G401 (cell line): ENCODE measurements at places on chromosomes 1 and 21. TPM values are rescaled to one million over a fixed set of nuclear protein-coding genes. Genes with fewer than 3 reads are reported as not detected.

The MTMR11 gene
- 7.8 and 8.4 TPM in 2 replicates for total RNA-seq

GRCh38 chr21:31898933-31899630 is 26.3 kb downstream of the HUNK start:
- no peak for DNase-seq

GRCh38 chr1:225595974-225596551 is 56.9 kb downstream of the ENAH start:
- DNase-seq: no peak

The KRTAP12-2 gene
- total RNA-seq: not detected in 2 replicates

The S100B gene
- total RNA-seq: not detected in 2 replicates

DNA sequence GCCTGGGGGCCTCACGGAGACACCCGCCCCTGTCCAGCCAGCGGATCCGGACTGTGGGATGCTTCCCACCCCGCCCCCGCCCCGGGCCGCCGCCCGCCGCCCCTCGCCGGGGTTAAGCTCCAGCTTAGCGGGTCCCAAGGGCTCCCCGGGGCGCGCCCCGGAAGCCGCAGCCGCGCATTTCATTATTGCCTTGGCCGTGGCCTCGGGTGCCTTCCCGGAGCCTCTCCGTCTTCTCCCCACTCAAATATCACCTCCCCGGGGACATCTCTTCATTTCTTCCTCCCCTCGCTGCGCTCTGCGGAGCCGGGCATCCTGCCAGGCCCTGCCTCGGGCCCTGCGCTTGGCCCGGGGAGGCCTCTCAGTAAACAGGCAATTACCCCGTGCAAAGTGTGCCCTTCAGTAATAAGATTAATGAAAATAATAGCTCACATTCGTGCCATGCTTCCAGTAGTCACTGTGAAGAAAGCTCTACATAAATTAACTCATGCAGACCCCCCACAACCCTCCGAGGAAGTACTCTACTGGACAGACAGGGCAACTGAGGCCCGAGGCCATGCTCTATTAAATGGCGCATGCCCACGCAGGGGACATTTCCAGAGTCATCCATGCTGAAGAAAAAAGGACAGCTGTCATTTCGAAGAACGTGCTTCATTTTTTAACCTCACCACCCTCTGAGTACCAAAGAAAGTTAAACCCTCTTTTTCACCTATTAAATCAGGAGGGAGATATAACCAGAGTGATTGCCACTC is 49.9 kb upstream of the LAPTM5 start:
- DNase-seq: no peak

DNA sequence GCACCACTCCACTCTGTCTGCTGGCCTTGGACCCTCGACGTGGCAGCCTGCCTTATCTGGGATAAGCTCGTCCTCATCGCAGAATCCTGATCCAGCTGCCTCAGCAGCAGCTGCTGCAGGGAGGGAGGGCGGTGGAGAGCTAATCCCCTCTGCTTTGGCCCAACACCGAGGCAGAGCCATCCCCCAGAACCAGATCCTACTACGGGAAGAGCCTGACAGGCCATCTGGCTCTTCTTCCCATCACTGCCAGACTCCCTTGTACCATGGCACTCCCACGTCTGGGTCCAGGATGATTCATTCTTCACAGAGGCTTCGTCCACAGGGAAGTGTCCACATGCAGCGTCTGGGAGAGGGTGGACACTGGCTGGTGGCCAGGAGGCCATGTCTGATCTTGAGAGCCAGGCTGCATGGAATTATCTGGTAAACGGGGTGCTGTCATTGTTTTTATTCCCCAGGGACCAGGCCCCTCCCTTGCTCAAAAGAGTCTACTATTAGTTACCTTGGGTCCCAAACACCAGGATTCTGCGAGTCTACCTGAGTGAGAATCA is 14.6 kb upstream of the PKP1 start:
- DNase-seq: peak; percentile 24

DNA sequence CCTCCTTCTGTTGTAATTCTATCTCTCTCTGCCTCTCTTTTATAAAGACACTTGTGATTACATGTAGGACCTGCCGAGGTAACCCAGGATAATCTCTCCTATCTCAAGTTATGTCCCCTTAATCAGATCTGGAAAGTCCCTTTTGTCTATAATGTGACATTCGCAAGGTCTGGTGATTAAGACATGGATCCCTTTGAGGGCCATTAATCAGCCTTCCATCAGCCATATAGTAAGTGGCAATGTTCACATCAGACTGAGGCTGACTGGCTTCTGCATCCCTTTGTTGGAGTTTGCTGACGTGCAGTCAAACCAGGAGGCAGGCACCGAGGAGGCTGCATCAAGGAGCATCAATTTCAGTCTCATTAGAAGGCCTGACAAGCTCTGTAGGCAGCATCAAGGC is 209.6 kb downstream of the BACH1 start:
- DNase-seq: no peak

GRCh38 chr1:214565310-214565709 is 13.9 kb upstream of the PTPN14 start:
- DNase-seq: no peak

DNA sequence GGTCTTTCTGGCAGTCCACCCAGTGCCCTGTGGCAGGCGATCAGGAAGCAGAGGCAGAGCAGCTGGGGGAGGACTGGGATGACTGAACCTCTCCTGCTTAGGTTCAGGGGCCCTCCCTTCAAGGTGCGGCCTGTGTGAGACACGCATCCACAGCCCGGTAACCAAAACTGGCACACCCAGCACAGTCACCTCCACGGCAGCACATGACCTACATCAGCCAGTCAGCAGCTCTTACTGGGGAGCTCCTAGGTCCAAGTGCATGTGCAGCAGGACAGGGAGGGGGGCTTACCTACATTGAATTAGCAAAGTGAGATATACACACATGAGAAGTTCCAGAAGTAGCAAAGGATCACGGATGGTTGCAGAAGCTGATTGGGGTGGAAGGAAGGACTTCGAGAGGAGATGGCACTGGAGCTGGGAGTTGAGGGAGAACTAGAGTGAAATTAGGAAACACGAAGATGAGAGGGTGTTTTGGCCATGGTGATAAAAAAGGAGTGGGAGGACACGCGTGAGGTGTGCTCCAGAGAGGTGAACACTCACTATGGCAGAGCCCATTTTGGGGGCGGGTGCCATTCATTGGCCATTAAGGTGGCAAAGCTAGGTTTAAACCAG is 51.4 kb upstream of the IRF2BP2 start:
- no peak for DNase-seq

The FAM3B gene
- not detected in 2 replicates for total RNA-seq

DNA sequence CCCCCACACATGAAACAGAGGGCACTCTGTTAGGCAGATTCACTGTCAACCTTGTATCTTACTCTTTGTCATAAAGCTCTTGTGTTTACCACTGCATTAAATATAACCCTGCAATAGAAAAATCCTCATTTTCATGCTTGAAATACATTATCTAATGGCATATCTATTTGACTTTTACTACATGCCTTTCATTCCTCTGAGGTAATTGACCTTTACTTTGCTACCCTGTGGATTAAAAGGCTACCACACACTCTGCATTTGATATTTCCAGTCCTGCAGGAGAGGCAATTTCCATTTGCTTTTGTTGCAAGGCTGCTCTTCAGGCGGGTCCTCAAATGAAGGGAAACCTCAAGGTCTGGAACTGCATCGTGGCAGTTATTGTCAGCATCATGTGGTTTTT is 238.0 kb downstream of the NTNG1 start:
- DNase-seq: no peak

- DNase-seq: no peak
These were observed 35.1 kb downstream of the IL6R start for GRCh38 chr1:154440036-154440804.

DNA sequence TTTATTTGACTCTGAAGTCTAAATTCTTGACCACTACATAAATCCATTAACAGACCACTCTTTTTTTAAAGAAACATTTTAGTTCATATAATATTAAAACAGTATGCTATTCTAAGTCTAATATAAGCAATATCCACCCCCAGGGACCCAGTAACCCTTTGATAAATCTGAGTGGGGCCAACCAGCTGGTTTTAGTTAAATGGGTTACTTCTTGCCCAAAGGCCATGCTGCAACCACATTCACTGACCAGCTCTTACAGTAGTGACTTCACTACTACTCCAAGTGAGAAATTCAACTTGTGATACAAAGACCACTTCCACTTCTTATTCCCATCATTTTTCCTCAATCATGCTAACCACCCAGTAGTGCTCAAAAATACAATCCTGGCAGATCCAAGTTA is 20.5 kb downstream of the FUBP1 start:
- no peak for DNase-seq

DNA sequence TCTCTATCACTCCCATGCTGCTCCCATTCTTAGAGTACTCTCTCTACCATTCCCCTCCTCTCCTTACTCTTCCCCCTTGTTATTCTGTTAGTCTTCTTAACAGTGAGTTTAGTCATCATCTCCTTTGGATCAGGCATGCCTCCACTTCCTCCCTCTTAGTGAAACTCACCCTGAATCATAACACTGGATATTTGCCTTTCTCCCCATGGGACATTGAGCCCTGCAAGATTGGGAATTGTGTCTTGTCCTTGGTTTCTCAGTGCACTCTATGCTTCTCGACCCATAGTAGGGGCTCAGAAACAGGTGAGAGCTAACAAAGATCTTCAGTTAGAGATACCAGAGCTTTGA is 68.3 kb upstream of the GCLM start:
- DNase-seq: no peak

GRCh38 chr21:37548521-37548981 is 182.0 kb downstream of the DYRK1A start:
- no peak for DNase-seq

The TBX19 gene
- 0.07 TPM in 1 of 2 replicates, not detected in the other for total RNA-seq

GRCh38 chr1:50705699-50706098 is 254.4 kb downstream of the FAF1 start:
- DNase-seq: peak; percentile 27

DNA sequence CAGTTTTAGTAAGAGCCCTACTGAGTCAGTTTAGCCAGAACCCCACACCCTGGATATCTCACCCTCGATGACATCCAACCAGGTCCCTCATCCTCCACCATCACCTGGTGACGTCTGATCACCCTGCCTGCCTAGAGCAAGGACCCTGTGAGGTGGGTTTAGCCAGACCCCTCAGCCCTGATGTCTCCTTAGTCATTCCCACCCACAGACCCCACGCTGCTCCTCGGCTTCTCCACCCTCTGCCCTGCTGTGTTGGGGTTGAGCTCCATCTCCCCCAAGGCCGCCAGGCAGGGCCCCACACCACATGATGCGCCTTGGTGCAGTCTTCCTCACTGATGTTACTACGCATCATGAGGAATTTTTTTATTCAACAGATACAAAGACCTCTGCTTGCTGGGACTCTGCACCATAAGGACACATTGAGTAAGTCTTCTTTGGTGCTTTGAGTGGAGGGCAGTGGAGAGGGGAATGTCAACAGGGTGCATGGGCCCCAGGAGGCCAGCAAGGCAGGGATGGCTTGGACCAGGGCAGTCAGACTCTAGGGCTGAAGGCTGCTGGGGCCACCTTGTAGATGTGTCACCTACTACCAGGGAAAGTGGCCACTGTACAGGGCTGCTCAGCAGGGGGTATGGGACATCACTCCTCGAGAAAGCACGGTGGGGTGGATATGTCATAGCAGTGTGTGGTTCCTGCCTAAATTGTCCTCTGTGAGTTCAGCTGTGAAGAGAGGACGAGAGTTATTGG is 1.7 kb upstream of the IBA57 start:
- DNase-seq: no peak

- DNase-seq: no peak
These were observed 805 bp downstream of the NRIP1 start for GRCh38 chr21:15063814-15064575.

DNA sequence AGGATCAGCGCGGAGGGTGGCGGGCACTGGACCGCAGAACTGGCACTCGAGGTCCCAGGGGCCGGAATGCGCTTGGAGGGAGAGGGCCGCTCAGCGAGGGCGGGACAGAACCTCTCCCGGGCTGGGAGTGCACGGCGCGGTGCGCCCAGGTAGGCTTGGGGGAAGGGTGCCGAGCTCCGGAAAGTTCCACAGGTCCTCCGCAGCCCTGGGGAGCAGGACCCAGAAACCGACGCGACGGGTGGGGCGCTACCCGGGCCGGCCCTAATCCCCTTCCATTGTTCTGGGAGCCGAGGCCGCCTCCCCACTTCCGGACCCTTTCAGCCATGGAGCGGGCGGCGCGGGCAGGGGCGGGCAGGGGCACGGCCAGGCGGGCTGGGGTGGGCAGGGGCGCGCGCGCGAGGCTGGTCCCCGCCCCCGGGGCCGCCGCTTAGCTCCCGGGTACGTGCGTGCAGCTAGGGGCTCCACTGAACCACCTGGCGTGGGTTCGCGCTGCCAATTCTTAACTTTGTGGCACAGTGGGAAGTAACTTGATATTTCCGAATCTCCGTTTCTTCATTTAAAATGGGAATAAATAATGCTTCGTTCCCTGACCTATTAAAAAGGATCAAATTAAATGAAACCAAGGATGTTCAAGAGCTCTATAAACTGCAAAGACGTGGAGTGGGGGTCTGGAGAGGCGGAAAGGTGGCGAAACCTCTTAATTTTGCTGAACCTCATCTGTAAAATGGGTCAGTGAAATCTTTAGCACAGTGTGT is 20.7 kb downstream of the LGR6 start:
- no peak for DNase-seq

DNA sequence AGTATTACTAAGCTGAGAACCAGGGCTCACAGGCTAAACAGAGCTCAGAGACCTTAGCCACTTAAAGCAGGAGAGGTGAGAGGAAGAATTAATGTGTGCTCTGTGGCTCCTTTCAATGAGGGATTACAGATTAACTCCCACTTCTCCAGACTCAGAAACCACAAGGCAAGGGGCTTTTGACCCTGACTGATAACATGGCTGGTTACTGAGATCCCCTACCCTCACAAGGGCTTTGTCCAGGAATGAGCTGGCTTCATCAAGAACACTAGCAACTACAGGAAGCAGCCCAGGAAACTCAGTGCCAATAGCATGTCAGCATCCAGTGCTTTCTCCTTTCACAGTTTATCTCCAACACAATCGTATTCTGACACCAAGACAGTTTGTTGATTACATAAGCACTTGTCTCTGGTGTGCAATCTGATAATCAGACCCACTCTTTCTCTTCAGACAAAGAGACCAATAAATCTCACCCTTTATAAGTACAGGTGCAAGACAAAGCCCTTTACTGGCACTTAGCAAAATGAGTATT is 38.8 kb downstream of the ERI3 start:
- DNase-seq: no peak

DNA sequence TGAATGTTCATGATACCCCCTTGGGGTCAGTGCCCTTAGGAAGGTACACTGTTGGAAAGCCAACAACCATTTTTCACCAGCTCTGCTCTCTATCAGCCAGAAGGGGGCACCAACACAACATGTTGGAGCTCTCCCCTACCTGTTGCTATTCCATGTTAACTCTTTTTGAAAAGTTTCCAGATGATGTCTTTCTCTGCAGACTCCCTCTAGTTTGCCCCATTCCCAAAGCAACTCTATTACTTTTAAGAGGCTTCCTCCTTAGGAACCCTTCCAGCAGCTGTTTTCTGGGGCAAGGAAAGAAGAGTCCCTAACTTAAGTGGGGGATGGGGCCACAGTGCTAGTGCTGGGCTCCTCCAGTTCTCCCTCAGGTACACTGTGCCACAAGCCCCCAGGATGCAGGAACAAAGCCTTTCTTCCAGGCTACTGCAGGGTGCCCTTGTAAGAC is 22.9 kb upstream of the NDC1 start:
- DNase-seq: peak; percentile 59

GRCh38 chr1:233714631-233715217 is 100.8 kb downstream of the KCNK1 start:
- DNase-seq: peak; percentile 83
